WTC11 (cell line): ENCODE measurements at places on chromosomes 7 and 10. TPM values are rescaled to one million over a fixed set of nuclear protein-coding genes. Genes with fewer than 3 reads are reported as not detected.

DNA sequence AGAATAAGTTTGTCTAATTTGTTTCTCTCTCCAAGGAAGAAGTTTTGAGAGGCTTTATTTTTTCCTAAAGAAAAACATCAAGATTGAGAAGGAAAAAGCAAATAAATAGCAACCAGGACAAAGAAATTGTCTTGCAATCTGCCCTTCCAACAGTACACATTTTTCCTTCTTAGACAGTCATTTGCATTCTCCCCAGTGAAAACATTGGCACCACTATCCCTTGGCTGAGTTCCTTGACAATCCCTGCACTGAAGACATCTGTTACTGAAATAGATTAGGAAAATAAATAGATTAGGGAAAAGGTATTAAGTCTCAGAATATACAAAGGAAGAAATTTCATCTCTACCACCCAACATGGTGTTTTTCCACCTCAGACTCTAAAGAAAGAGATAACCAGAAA, 12.2 kb upstream of the TMEM243 start:
- DNase-seq: no peak

ATG9B gene
- total RNA-seq: 2.4 to 3.8 TPM (median 2.4 TPM) in 3 replicates

ATP5MK gene
- total RNA-seq: 284 to 307 TPM (median 305 TPM) in 3 replicates

DNA sequence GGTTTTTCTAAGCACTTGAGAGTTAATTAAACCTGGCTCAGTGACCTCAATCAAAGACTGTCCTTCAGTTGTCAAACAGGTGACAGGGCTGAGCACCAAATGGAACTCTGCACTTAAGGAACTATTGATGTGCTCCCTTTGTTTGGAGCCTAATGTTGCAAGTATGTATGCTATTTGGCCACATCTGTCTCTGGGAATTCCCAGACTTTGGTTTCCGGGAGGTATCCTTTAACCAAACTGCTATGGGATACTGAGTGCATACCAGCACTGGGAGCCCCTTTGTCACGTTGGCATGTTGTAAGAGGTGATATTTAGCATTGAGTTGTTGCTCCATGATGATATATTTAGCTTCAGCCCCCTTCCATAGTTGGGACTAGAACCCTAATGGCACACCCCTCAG, 25.2 kb downstream of the ASZ1 start:
- DNase-seq: no peak

GRCh38 chr7:29839302-29839701, 33.0 kb downstream of the WIPF3 start:
- DNase-seq: no peak

GRCh38 chr10:113616244-113617074, 47.4 kb downstream of the NRAP start:
- DNase-seq: no peak

ANKMY2 gene
- total RNA-seq: 12.0 to 13.6 TPM (median 13.0 TPM) in 3 replicates

PRF1 gene
- total RNA-seq: 0.11 to 0.18 TPM (median 0.16 TPM) in 3 replicates

DNA sequence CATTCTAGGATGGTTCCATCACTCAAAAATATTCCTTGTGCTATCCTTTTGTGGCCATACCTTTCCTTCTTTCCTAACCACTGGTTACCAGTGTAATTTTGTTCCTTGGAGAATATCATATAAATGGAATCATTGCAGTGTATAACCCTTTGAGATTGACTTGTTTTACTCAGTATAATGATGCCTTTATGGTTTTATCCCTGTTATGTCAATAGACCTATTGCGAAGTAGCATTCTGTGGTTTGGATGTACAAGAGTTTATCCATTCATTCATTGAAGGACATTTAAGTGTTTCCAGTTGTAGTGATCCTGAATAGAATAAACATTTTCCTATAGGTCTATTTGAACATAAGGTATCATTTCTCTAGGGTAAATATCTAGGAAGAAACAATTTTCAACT, 54.2 kb downstream of the RBM33 start:
- no peak for DNase-seq

HGF gene
- total RNA-seq: 0.32 to 0.76 TPM (median 0.72 TPM) in 3 replicates

DNA sequence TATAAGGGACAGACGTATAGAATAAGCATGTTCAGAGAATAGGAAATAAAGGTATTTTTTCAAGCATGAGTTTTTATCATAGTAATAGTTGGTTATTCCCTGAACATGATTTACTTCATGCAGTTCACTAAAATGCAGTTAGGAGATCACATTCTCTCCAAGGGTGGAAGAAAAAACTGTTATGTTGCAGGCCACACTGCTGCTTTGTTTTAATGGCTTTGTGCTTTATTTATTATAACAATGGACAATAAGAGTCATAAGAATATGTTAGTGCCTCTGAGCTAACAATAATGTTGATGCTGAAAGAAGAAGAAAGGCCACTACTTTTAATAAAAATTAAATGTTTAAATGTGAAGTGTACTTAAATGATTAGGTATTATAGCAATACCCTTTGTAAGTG, 78.5 kb upstream of the GATAD1 start:
- DNase-seq: no peak

GRCh38 chr7:99030951-99031350, 113.0 kb downstream of the SMURF1 start:
- DNase-seq: no peak

DNA sequence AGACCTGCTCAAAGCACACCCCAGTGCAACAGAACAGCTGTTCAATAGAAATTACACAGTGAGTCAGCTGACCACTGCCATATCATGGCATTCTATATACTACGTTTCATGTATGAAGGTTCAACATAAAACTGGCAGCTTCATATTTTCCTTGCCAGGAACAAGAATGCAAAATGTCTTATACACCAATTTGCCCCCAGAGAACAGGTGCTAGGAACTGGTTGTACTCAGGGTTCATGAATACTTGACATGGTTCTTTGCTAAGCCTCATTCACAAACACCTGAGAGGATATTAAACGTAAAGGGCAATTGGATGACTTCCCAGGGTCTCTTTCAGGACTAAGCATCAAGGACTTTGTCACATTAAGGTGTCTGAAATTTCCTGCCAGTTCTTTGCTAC, 6.9 kb downstream of the MYOF start:
- DNase-seq: no peak

DNA sequence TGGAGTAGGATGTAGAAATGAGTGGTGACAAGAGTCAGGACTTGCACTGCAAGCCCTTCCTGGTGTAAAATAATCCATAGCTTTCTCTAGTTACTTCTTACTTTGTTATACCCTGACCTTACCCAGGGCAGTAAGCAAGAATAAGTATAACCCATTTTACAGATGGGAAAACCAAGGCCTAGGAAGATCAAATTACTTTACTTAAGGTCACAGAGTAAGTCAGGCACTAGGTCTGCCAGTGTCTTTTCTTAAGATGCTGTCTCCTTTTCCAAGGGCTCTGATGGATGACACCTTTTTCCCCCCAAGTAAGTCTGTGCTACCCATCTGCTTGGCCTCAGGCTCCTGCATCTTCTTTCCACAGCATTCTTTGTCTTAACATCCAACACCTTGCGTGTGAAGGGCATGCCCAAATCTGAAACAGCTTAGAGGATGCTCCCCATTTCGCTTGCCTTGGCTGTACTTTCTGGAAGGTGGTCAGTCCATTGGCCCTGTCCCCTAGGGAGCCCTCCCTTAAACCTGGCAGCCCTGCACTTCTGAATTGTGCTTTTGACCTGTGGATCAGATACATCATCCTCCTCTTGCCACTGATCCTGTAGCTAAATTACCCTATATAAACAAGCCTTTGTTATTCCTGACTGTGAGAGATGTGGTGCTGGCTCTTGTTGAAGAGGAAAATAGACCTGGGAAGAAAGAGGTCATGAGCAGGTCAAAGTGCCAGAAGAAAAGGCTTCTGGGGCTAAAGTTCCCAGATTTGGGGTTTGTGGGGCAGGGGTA, 168.6 kb downstream of the LRMDA start:
- DNase-seq: no peak

DNA sequence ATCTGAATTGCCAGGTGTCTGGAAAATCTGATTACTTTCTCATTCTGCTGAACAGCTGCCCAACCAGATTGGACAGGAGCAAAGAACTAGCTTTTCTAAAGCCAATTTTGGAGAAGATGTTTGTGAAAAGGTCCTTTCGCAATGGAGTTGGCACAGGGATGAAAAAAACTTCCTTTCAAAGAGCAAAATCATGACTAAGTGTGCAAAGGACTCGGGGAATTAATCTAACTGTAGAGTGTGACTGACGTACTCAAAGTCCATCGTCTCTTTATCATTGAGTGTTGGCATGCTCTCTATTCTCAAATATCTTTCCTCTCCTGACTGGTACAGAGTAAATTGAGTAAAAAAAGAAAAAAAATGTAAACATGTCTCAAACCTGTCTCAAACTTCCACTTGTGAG, 3.3 kb downstream of the NPS start:
- DNase-seq: no peak

DNA sequence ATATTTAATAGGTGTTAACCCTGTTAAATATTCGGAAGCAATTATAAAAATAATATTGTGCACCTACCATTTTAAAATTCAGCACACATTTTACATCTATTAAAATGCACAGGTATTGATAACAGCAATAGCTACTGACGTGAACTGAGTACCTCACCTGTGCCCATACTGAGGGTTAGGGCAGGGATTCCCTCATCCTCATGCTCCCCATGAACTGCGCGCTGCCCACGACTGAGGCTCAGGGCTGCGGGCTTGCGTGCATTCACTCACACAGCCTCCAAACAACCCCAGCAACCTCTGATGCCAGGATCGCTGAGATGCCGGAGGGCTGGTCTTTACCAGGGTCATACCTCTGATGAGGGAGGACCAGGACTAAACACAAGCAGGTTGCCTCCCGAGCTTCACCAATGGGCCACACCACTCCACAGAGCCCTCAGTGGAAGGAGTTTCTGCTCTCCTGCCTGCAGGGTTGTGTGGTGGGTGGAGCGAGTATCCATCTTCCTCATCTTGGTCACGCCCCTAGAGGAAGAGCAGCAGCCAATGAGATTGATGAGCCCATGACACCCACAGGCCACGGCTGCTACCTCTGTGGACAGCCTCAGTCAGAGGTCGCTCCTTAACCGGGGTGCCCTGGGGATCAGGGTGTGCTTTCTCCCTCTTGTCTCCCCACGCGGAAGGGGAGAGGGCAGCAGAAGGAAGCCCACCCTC, 478.3 kb downstream of the TNS3 start:
- no peak for DNase-seq

DNA sequence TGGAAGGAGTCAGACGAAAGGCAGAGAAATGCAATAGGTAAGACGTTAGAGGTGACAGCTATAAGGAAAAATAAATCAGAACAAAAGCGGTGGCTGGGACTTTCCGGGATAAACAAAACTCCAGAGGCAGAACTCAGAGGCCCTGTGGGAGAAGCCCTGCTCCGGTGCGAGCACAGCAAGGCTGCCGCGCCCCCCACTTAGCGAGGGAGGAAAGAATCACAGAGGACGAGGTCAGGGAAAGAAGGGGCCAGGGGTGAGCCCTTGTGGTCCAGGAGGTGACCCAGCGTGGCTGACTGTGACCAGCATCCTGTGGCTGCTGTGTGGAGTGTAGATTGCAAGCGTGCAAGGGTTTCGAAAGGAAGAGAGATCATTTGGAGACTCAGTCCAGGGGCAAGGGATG, 591.8 kb upstream of the ADARB2 start:
- no peak for DNase-seq

DNA sequence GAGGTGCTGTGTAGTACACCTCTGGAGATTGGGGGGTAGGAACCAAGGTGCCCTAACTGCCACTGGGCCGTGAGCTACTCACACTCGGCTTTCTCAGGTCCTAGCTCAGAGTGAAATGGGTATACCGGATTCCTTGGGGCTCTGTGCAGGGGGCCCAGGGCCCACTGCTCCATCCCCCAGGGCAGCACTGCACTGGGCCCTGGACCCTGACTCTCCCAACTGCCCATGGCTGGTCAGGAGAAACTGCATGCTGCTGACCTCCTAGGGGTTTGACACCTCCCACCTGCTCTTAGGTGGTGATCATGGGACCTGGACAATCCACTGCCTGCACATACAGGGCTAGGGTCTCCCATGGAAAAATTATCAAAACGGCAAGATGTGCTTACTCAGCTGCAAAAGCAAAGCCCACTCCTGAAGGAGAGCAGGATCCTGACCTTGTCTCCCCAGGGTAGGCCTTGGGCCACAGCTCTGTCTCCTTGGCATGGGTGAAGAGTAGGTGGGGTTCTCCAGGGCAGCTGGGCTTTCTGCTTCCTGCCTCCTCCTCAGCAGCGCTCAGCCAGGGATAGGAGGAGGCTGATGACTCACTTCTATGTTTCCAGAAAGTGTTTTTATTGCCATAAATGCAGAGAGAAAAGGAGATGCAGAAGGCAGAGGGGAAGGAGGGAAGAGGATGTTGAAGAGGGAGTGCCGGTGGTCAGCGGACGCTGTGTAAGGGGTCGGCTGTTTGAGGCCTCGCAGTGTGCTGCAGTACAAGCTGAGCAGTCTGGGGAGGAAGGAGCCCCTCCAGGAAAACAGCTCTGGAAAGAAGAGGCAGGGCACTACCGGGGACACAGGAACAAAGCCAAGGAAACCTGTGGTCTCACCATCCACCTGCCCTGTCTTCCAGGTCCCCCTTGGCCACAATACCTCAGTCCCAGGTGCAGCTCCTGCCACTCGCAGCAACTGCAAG, 107.8 kb downstream of the ARHGAP22 start:
- DNase-seq: no peak

TET1 gene
- 59.2 to 71.4 TPM (median 62.0 TPM) in 3 replicates for total RNA-seq

DNA sequence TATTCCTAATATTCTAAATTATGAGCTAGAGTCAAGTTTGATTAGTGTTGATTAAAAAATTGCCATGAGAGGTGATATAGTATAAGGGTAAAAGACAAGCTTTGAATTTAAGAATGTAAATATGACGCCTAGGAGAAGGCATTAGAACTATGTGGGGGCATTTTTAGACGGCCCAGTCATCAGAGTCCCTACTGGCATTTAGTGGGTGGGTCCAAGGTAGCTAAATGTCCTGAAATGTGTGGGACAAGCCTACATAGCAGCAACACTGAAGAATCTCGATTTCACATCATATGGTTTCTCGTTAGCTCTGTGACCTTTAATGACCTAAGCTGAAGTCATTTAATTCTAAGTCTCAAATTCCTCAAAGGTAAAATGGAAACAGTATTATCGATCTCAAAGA, 133.5 kb downstream of the SGMS1 start:
- no peak for DNase-seq

GRCh38 chr7:91338226-91339020, 74.2 kb downstream of the FZD1 start:
- DNase-seq: no peak

LRMDA gene
- 0.48 to 0.92 TPM (median 0.78 TPM) in 3 replicates for total RNA-seq

GRCh38 chr7:159102681-159103381, 41.8 kb downstream of the VIPR2 start:
- DNase-seq: no peak

LIPM gene
- not detected in 3 replicates for total RNA-seq

CFAP70 gene
- total RNA-seq: 0.31 to 0.73 TPM (median 0.39 TPM) in 3 replicates

NDUFB8 gene
- 206 to 221 TPM (median 210 TPM) in 3 replicates for total RNA-seq

GRCh38 chr10:7576340-7576739, 90.4 kb downstream of the ITIH5 start:
- no peak for DNase-seq

- DNase-seq: no peak
Observed at GRCh38 chr7:92987095-92987494, 130.7 kb downstream of the SAMD9 start.
